Stimulated activated CD4-positive, alpha-beta T cell treated with anti-CD3 and anti-CD28 coated beads, Interleukin-12 subunit alpha, Interleukin-12 subunit beta, amount 100 ng/mL, for 48 hours (primary cell): ENCODE measurements at places on chromosomes 12 and 14.

DNA sequence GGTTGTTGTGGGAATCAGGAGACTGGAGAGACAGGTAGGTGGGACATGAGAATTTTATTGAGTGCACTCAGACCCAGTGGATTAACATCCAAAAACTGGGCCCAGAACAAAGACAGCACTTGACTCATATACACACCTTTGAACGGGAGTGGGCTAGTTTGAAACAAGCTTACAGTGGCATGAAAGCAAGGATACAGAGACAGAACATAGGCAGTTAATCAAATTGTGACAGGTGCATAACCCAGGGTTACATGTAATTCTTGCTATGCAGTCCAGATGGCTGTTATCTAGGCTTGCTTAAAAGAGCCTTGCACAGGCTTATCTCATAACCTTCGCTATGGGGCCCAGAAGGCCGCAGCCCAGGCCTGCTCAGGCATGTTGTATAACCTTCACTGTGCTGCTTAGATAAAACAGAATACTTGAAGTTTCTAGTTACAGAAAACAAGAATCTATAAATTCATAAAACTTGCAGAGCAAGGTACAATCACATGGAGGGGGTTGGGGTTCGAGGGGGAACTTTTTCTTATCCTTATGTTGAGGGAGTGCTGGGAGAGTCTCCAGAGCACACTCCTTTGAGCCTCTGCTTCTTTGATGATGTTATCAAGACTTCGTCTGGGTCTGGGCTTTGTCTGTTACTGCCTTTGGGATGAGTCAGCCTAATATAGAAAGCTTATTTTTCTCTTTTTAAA is 81.7 kb downstream of the TNFAIP2 start:
- DNase-seq, result no peak

DNA sequence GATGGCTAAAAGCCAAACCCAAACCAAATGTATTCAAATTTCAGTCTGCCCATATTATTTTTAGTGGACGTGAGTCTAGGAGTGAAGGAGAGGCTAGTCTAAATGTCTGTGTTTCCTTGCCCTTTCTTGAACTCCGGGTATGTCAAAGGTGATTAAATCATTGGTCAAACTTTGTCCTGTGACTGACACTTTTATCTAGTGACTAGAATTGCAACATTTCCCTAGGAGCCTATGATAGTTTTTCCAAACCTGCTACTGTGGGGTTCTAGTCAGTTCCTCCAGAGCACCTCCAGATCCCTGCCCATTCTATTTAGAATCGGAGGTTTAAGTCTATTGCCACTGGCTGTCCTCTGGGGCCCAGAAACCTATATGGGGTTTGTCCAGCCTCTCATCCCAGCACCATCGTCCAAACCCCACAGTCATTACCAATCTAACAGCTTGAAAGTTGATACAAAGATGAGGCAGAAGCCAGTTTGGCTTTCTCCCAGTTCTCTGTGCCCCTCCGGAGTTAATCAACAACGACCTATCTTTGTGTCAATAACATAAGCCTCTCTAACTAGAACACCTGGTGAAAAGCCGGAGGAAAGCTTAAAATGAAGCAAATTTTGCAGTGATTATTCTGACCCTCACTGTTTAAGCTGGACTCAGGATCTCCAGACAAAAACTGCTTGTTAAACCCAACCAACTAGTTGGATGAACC is 306.7 kb downstream of the ZFP36L1 start:
- no peak for DNase-seq

DNA sequence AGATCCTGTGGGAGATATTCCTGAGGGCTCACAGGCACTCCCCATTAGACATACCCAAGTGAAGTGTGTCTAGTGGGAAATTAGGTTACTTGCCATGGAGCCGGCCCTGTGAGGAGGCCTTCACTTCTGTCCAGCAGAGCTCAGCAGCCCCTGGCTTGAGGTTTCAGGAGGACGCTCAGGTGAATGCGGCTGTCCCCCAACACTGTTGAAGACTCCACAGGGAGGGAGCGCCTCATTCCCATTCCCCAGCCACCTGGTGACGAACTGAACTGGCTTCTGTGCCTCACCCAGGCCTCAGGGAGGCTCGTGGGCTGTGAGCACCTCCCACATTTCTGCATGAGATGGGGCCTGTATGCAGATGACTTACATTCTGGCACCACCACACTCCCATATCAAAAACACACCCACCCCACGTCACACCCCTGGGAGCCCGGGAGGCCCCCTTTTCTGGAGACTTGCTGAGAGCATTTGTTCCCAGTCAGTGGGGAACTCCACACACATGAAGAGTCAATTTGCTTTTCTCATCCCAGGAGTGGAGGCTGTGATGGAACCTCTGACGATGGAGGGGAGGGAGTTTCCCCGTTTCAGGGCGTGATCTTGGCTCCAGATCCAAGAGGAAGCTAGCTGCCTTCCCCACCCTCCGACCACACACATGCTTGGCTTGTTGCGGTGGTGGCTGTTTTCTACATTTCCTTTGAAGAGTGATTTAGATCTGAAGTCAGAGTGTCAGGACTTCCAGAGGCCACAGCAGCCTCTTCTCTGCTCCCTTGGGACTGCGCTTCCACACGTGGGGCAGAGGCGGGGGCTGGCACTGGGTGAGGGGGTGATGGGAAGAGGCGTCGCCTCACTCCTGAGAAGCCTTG is 120.7 kb downstream of the ADGRD1 start:
- no peak for DNase-seq

GRCh38 chr12:80924437-80924836 is 13.3 kb downstream of the LIN7A start:
- no peak for DNase-seq

GRCh38 chr14:87131879-87132278 is 861.1 kb downstream of the GALC start:
- DNase-seq, result no peak
